Stimulated activated CD8-positive, alpha-beta memory T cell treated with anti-CD3 and anti-CD28 coated beads, Interleukin-4, amount 100 ng/mL, for 1 hour (primary cell): ENCODE measurements at places on chromosomes 16 and 17.

GRCh38 chr16:49050607-49051006 is 231.0 kb downstream of the CBLN1 start:
- DNase-seq, result no peak

GRCh38 chr16:11615748-11616447 is 29.2 kb upstream of the LITAF start:
- DNase-seq, result no peak

DNA sequence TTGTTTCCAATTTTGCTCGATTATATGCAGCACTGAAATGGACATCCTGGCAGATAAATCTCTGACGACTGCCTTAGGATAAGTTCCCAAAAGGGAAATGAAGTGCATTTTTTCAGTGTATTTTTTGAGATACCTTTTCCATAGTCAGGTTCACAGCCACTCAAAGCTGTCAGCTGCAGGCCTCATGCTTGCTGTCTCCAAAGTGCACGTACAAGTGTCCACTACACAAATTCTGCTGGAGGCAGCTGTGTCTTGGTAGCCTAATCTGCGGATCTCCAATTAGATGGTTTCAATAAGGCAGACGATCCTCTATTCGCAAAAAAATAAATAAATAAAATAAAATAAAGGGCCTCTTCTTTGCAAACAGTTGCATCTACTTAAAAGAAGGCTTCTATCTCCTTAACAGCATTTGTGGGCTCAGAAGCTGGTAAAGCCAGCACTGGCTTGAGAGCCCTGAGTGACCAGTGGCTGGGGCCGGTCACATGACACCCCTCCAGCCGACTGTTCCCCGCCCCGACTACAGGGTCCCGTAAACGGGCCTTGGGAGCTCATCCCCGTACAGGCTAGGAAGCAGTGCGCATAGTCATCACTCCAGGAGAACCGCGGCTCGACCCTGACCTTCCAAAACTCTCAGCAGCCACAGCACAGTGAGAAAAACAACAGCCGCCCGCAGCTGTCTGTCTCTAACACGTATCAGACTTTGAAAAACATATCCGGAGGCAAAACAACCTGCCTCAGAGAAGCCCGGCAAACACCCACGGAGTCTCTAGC is 18.8 kb downstream of the RPH3AL start:
- DNase-seq, result no peak

DNA sequence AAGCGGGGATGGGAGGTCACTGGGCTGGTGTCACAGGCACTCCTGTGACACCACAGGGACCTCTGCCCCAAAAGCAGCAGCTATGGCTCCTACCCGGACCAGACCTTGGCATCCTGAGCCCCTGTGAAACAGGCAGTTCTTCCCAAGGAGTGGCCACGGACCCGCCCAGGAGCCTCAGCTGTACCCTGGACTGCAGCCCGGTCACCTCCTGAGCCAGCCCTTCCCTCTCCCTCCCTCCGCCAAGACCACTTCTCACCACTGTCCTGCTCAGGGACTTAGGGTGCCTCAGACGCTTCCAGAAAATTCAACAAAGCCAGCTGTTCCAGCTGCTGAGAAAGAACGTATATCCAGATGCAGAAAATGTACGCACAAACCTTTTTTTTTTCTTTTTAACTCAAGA is 13.9 kb upstream of the NCBP3 start:
- no peak for DNase-seq

DNA sequence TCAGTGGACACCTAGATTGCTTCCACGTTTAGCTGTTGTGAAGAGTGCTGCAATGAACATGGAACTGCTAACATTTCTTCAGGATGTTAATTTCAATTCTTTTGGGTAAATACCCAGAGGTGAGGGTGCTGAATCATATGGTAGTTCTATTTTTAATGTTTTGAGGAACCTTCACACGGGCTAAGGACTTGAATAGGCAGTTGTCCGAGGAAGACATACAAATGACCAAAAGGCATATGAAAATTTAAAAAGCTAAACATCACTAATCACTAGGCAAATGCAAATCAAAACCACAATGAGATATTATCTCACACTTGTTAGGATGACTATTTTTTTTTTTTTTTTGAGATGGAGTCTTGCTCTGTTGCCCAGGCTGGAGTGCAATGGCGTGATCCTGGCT is 173.3 kb downstream of the PRKCB start:
- no peak for DNase-seq

DNA sequence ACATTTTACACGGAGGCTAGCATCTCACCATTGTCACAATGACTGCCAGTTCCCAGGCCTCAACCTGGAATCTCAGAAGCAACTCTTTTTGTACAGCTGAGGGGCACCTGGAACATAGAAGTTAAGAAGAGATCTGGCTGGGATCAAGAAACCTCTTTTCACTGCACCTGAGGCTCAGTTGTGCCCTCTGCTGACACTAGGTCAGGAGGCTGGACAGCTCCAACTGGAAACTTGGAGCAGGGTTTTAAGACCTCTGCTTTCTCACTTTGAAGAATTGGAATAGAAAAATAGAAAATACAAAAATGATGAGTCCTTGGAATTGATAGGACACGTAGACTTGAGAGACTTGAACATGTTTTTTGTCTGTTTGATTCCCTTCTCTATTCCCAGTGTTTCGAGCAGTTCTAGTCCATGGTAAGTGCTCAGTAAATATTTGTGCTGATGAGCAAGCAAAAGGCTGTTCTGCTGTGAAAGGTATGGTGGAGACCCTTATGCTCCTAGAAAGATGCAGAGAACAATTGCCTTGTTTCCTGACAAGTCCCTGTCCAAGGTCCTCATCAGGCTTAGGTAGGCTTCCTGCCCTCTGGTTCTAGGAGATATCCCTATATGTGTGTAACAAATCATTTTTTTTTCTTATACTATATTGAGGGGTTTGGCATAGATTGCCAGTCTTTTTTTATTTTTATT is 13.6 kb upstream of the PPM1D start:
- DNase-seq, result no peak

DNA sequence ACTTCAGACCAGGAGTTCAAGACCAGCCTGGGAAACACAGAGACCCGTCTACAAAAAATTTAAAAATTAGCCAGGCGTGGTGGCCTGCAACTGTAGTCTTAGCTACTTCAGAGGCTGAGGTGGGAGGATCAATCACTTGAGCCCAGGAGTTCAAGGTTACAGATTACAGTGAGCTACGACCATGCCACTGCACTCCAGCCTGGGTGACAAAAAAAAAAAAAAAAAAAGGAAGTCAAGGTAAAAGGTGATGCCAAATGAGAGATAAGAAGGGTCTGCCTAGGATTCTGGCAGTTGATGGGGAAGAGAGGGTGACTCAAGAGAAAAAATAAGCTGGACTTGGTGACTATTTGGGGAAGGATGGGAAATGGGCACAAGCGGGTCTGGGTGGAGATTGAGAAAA is 32.5 kb downstream of the MYO18A start:
- DNase-seq, result no peak

GRCh38 chr17:2237521-2237921 is 66.1 kb downstream of the SMG6 start:
- no peak for DNase-seq

- DNase-seq, result no peak
These were observed 23.3 kb downstream of the MYH11 start for GRCh38 chr16:15833541-15833940.

GRCh38 chr17:57563958-57564357 is 181.1 kb downstream of the CCDC182 start:
- DNase-seq, result no peak

DNA sequence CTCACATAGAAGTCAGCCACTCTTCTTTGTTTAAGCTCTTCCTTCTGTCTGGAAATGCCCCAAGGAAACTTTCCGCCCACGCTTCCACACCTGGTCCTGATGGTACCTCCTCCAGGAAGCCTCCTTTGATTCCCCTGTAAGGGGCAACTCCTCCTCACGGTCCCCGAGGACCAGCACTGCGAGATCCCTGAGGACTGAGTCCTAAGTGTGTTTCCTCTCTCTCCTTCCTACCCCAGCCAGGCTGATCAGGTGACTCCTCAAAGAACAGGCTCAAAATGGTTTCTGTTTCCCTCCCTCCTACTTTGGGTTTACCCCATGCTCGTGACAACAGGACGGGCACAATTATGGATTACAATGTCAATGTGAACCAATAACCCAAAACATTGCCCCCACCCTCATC is 63.0 kb upstream of the MED9 start:
- DNase-seq, result no peak

GRCh38 chr17:44223541-44224071 is 4.1 kb upstream of the UBTF start:
- no peak for DNase-seq

GRCh38 chr16:71882505-71883167 is 1.3 kb downstream of the ZNF821 start:
- DNase-seq, result peak; percentile 41

DNA sequence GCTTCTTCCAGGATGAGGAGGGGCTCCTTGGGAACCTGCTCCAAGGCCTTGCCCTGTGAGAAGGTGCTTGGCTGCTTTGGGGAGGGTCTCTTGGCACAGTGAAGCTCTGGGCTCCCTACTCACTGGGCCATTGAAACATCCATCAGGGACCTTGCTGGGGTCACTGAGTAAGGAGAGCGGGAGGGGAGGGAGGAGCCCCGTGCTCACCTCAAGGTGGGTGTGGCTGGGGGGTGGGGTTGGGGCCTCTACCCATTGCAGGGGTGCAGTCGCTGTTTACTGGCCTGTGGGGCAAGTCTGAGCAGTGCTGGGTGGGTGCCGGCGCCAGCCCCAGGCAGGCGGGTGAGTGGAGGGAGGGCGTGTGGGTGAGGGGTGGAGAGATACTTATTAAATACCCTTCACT is 9.9 kb downstream of the TNS4 start:
- DNase-seq, result no peak

DNA sequence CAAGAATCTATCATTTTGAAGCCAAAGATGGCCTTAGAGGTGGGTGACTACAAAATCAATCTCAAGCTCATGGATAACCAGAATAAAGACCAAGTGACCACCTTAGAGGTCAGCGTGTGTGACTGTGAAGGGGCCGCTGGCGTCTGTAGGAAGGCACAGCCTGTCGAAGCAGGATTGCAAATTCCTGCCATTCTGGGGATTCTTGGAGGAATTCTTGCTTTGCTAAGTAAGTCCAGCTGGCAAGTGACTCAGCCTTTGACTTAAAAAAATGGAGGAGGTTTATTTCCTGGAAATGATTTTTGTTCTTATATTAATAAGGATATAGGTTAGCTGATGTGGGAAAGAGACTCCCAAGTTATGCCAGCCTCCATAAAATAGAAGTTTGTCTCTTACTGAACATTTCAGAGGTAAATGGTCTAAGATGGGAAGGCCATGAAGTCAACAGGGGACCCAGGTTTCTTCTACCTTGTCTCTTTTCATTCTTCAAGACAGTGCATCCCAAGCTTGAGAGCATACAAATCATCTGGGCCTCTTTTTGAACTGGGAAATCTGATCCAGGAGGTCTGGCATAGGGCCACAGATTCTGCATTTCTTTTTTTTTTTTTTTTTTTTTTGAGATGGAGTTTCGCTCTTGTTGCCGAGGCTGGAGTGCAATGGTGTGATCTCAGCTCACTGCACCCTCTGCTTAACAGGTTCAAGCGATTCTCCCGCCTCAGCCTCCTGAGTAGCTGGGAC is 19.8 kb upstream of the TANGO6 start:
- DNase-seq, result no peak

DNA sequence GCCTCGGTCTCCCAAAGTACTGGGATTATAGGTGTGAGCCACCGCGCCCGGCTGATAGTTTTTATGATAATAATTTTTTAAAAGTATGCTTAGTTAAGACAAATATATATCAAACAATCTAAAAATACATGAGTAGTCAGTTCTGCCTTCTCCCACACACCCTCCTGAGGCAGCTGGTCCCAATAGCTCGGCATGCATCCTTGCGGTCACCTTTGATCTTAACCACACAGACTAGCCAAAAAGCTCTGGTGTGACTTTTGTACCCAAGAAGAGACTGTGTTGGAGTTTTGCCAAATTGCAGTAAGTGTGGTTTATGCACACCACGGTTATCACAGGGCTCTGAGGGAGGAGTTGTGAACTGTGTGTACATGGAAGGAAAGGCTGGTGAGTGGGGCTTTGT is 25.6 kb downstream of the ATP6V0A1 start:
- DNase-seq, result peak; percentile 15

GRCh38 chr17:72684405-72685020 is 408.0 kb downstream of the SLC39A11 start:
- no peak for DNase-seq

GRCh38 chr16:66399031-66399430 is 28.1 kb upstream of the BEAN1 start:
- no peak for DNase-seq

- no peak for DNase-seq
These were observed 220.1 kb upstream of the SOX9 start for GRCh38 chr17:71900621-71901229.

DNA sequence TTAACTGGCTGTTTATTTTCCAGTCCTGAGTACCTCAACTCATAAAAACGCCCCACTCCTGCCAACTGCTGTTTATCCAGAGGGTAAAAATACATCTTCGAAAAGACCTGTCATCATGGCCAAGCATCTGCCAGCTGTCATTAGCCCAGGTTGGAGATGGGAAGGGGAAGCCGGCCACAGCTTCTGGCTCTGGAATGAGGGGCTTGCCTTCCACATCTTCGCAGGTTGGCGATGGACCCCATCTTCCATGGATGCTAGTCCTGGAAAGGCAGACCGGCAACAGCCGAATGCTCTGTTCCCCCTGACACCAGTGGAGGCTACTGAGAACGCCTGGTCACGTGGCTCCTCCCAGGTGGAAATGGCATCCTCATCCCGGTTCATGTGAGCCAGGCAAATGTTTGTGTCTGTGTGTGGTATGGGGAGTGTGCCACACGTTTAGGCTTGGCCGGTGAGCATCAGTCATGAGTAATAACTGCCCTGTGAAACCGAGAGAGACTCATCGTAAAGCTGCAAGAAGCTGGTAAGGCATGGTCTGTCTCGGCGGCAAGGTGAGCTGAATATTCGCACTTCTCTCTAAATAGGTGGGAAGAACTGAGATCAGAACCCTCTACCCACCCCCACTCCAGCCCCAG is 420 bp upstream of the KRTAP17-1 start:
- DNase-seq, result no peak
